ENCODE measurements at places on chromosomes 2 and 18. TPM values are rescaled to one million over a fixed set of nuclear protein-coding genes. Genes with fewer than 3 reads are reported as not detected.
A peak's percentile ranks its signal among the peaks of the same experiment; 100 is the strongest.

GRCh38 chr18:44799382-44799906, 118.8 kb downstream of the SETBP1 start:
- DNase-seq: no peak
- H3K27ac ChIP-seq: peak overlapping the region; percentile 30
- peaks cover 36% of the 10 kb centered on the region for H3K4me1 ChIP-seq
- H3K27me3 ChIP-seq: no peaks in the 10 kb centered on the region
- no peak overlapping the region for H3K4me3 ChIP-seq
- peaks cover 40% of the 10 kb centered on the region for H3K36me3 ChIP-seq

DNA sequence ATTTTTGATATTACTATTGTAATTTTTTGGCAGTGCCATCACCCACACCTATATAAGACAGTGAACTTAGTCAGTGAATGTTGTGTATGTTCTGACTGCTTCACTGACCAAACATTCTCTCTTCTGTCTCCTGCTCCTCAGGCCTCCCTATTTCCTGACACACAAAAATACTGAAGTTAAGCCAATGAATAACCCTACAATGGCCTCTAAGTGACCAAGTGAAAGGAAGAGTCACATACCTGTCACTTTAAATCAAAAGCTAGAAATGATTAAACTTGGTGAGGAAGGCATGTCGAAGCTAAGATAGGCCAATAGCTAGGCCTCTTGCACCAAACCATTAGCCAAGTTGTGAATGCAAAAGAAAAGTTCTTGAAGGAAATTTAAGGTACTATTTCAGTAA, 151.9 kb downstream of the RND3 start:
- DNase-seq: no peak
- no peak overlapping the region for H3K4me3 ChIP-seq
- H3K27me3 ChIP-seq: no peaks in the 10 kb centered on the region
- H3K27ac ChIP-seq: no peak overlapping the region
- no peaks in the 10 kb centered on the region for H3K36me3 ChIP-seq

- H3K27me3 ChIP-seq: no peaks in the 10 kb centered on the region
- no peaks in the 10 kb centered on the region for H3K36me3 ChIP-seq
- no peak for DNase-seq
Measured at GRCh38 chr2:241014764-241015163, 16.3 kb downstream of the SNED1 start.

GRCh38 chr2:234960175-234961088, 8.6 kb downstream of the SH3BP4 start:
- H3K27me3 ChIP-seq: no peaks in the 10 kb centered on the region
- DNase-seq: no peak
- H3K4me1 ChIP-seq: peaks cover 66% of the 10 kb centered on the region
- H3K4me3 ChIP-seq: no peak overlapping the region

EFR3B gene
- total RNA-seq: 41.2 TPM

GRCh38 chr18:80170395-80171053, 61.5 kb downstream of the ADNP2 start:
- H3K4me3 ChIP-seq: no peak overlapping the region
- H3K36me3 ChIP-seq: peaks cover 9% of the 10 kb centered on the region
- no peaks in the 10 kb centered on the region for H3K27me3 ChIP-seq
- DNase-seq: no peak

DNA sequence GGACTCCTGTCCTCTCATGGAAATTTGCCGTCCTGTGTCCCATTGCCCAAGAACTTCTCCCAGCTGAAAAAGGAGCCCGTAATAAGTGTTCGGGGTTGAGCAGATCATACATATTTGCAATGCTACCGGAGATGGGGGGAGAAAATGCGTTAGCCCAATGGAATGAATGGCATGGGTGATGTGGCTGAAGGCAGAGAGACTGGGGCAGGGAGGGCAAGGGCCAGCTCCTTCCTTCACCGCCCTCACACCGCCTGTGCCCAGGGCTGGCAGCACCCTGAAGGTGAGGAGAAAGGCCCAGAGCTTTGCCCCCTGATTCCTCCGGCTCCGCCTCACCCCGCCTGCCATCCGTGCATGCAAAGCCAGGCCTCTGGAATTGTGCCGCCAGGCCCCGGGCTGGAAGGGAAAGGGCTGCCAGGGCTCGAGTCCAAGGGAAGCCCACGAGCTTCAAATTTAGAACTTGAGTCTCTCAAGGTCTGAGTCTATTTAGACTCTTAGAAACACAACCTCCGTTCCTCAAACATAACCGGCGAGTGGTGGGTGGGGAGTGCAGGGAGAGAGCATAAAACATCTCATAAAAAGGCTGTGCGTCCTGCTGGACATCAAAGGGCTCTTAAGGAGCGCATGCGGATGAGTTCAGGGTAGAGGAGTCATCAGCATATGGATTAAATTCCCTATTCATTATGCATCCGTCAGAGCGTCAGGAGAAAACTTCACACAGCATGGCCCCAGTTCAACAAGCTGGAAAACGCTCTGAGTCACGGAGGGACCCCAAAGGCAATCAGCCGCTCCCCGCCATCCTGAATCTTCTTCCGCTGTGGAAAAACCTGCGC, 121.7 kb upstream of the GLI2 start:
- peaks cover 14% of the 10 kb centered on the region for H3K4me1 ChIP-seq
- H3K27me3 ChIP-seq: peaks cover 4% of the 10 kb centered on the region
- H3K27ac ChIP-seq: no peak overlapping the region
- no peak for DNase-seq
- H3K36me3 ChIP-seq: no peaks in the 10 kb centered on the region

GRCh38 chr2:225948903-225949302, 549.4 kb downstream of the NYAP2 start:
- H3K4me1 ChIP-seq: no peaks in the 10 kb centered on the region
- no peaks in the 10 kb centered on the region for H3K27me3 ChIP-seq
- no peak overlapping the region for H3K27ac ChIP-seq

DNA sequence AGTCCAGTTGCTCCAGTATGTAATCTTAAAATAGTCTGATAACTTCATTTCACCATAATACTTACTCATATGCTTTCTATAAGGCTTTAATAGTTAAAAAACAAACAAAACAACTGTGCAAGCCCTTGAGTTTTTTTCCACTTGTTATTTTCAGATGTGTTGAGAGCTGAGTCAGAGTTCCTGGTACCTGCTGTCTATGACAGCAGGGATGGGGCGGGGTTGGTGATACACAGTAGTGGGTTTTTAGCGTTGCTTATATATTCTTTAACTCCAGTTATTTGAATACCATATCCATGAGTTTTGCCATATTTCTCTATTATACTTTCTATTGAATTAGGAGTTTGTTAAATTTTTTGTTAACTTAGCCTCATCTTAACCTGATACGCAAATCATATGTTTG, 5.0 kb downstream of the NAPG start:
- no peaks in the 10 kb centered on the region for H3K36me3 ChIP-seq
- no peak overlapping the region for H3K4me3 ChIP-seq
- no peak overlapping the region for H3K27ac ChIP-seq
- no peak for DNase-seq
- no peaks in the 10 kb centered on the region for H3K27me3 ChIP-seq

- peaks cover 3% of the 10 kb centered on the region for H3K36me3 ChIP-seq
- H3K27ac ChIP-seq: no peak overlapping the region
- peaks cover 18% of the 10 kb centered on the region for H3K4me1 ChIP-seq
- H3K27me3 ChIP-seq: no peaks in the 10 kb centered on the region
- no peak for DNase-seq
- no peak overlapping the region for H3K4me3 ChIP-seq
Measured at GRCh38 chr18:4102901-4103300, 352.2 kb downstream of the DLGAP1 start.

- H3K27ac ChIP-seq: no peak overlapping the region
- no peak overlapping the region for H3K4me3 ChIP-seq
- H3K27me3 ChIP-seq: no peaks in the 10 kb centered on the region
- no peak for DNase-seq
Measured at GRCh38 chr2:45329045-45329677, 281.9 kb downstream of the SRBD1 start.

GRCh38 chr18:58186258-58186948, 142.4 kb downstream of the NEDD4L start:
- H3K36me3 ChIP-seq: peaks cover 2% of the 10 kb centered on the region
- no peak overlapping the region for H3K4me3 ChIP-seq

SERPINB11 gene
- not detected for total RNA-seq

DNA sequence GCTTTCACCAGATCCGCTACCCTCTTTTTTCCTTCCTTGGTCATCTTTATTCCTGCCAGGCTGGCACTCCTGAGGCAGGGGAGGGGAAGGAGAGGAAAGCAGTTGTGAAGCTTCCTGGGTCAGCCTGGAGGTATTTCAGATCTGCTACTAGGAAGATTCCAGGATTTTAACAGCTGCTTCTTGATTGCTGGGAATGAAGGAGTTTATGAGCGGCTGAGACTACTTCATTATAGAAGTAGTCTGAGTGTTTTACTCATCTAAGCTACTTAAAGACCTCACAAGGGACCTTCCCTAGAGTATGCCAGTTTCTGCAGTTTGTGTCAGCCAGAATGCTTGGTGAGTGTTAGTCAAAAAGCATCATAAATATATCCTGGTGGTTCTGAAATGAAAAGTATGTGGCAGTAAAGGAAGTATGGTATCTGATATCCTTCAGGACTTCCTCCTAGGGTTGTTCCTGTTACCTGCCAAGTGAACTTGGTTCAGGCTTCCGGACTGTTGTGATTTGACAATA, 1.9 kb downstream of the TANC1 start:
- peak overlapping the region; percentile 96 for H3K4me3 ChIP-seq
- H3K27me3 ChIP-seq: peaks cover 59% of the 10 kb centered on the region
- DNase-seq: no peak
- H3K4me1 ChIP-seq: peaks cover 60% of the 10 kb centered on the region
- no peak overlapping the region for H3K27ac ChIP-seq

DNA sequence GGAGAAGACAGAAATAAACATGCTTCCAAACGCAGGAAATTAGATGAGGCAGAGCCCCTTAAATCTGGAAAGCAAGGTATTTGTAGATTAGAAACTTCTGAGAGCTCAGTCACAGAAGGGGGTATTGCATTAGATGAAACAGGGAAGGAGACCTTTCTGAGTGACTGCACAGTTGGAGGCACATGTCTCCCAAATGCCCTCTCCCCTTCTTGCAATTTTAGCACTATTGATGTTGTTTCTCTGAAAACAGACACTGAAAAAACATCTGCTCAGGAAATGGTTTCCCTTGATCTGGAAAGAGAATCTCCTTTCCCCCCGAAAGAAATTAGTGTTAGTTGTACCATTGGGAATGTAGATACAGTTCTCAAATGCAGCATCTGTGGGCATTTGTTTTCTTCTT, 33.5 kb downstream of the ZNF407 start:
- H3K36me3 ChIP-seq: peaks cover 13% of the 10 kb centered on the region
- H3K27me3 ChIP-seq: no peaks in the 10 kb centered on the region
- no peak for DNase-seq
- no peak overlapping the region for H3K4me3 ChIP-seq
- no peaks in the 10 kb centered on the region for H3K4me1 ChIP-seq
- no peak overlapping the region for H3K27ac ChIP-seq

DNA sequence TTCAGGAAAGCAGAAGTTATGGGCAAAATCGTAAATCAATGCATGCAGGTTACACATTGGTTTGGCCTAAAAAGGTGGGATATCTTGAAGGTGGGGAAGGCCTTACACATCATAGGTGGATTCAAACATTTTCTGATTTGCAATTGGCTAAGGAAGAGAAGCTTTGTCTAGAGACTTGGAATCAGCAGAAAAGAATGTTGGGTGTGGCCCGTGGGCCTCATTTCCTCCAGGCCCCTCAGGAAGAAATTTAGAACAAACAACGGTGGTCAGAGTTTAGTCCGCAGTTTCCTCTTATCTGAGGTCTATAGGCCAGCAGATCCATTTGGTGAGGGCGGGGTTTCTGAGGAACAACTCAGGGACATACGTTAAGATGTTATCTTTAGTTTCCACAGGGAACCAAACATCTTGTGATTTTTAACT, 50.9 kb upstream of the AFF3 start:
- peaks cover 29% of the 10 kb centered on the region for H3K4me1 ChIP-seq
- H3K36me3 ChIP-seq: no peaks in the 10 kb centered on the region
- H3K4me3 ChIP-seq: no peak overlapping the region
- no peak overlapping the region for H3K27ac ChIP-seq
- H3K27me3 ChIP-seq: no peaks in the 10 kb centered on the region
- DNase-seq: no peak

- no peak for DNase-seq
- no peaks in the 10 kb centered on the region for H3K27me3 ChIP-seq
- H3K4me1 ChIP-seq: no peaks in the 10 kb centered on the region
- H3K27ac ChIP-seq: no peak overlapping the region
Measured at GRCh38 chr2:27202854-27203253, 9.0 kb upstream of the ATRAID start.

CYP27A1 gene
- total RNA-seq: 4.8 TPM

MC5R gene
- total RNA-seq: not detected

DNA sequence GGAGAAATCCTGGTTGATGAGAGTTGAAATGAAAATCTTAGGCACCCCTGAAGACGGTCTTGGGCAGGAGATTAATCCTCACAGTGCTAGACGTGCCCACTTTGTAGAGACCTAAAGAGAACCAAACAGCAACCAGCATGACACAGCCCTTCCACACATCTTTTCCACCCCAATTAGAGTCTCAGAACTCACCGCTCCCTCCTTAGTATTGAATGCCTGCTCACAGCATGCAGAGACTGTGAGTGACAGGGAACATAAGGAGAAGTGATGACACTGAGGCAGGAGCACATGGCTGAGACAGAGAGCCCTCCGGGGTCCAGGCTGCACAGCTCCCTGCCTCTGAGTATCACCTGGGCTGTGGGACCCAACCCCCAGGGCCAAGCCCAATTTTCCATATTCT, 367.6 kb downstream of the EIPR1 start:
- peaks cover 3% of the 10 kb centered on the region for H3K36me3 ChIP-seq
- DNase-seq: no peak
- no peak overlapping the region for H3K27ac ChIP-seq
- H3K4me3 ChIP-seq: no peak overlapping the region
- peaks cover 14% of the 10 kb centered on the region for H3K27me3 ChIP-seq

CYP1B1 gene
- total RNA-seq: 17.5 TPM

DNA sequence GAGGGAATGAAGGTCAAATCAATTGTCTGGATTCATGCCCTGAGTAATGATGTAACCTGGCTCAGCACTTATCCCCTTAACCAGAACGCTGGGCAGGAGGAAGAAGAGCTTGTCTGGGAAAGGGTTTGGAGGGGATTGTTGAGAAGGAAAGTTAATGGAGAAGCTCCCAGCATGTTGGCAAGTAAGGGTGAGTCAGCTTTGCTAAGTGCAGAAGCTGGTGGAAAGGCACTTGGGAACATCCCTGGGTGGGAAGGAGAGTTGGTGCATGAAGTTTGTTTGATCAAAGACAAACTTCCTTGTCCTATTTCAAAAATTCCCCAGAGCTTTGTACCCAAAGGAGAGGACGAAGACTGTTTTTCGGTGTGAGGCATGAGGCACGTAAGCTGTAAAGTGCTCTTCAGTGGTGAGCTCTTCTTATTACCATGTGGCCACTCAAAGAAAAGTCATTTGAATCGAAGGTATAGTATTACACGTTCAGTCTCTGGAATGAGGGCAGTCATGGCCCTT, 17.6 kb upstream of the DAW1 start:
- no peaks in the 10 kb centered on the region for H3K4me1 ChIP-seq
- no peak for DNase-seq
- no peaks in the 10 kb centered on the region for H3K36me3 ChIP-seq
- peaks cover 3% of the 10 kb centered on the region for H3K27me3 ChIP-seq
- no peak overlapping the region for H3K27ac ChIP-seq

- peak overlapping the region; percentile 6 for H3K4me3 ChIP-seq
- H3K27ac ChIP-seq: peak overlapping the region; percentile 15
- H3K36me3 ChIP-seq: peaks cover 5% of the 10 kb centered on the region
- no peaks in the 10 kb centered on the region for H3K27me3 ChIP-seq
- H3K4me1 ChIP-seq: peaks cover 39% of the 10 kb centered on the region
Measured at GRCh38 chr2:190678444-190679162, 29.7 kb downstream of the NAB1 start.
